ENCODE measurements at places on chromosomes 1 and 21.
A peak's percentile ranks its signal among the peaks of the same experiment; 100 is the strongest.

- peak; percentile 24 for DNase-seq
Measured at GRCh38 chr1:234135501-234135900, 231.0 kb downstream of the SLC35F3 start.

GRCh38 chr1:162856260-162856659 lies 4.7 kb downstream of the CCDC190 start:
- DNase-seq, result no peak

DNA sequence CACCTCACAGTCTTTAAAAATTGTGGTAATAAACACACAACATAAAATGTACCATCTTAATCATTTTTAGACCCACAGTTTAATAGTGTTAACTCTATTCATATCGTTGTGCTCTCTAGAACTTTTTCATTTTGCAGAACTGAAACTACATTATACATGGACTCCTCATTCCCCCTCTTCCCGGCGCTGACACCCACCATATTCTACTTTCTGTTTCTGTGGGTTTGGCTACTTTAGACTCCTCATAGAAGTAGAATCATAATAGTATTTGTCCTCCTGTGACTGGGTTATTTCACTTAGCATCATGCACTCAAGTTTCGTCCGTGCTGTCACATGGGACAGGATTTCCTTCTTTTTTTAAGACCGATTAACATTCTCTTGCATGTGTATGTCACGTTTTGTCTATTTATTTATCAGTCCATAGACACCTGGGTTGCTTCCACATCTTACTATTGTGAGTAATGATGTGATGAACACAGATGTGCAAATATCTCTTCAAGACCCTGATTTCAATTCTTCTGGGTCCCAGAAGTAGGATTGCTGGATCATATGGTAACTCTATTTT lies 62.9 kb upstream of the TMPRSS2 start:
- DNase-seq, result no peak

- DNase-seq, result no peak
Measured at GRCh38 chr1:8396786-8397406, 79.0 kb downstream of the SLC45A1 start.

- peak; percentile 90 for DNase-seq
Measured at GRCh38 chr1:205918955-205919746, 24.1 kb downstream of the SLC26A9 start.

GRCh38 chr21:16037421-16037955 lies 307.7 kb downstream of the USP25 start:
- DNase-seq, result no peak

GRCh38 chr21:38325216-38325615 lies 68.4 kb downstream of the KCNJ15 start:
- no peak for DNase-seq

GRCh38 chr1:38613996-38614395 lies 245.6 kb downstream of the RRAGC start:
- no peak for DNase-seq

GRCh38 chr1:54850069-54850730 lies 36.8 kb downstream of the DHCR24 start:
- no peak for DNase-seq

GRCh38 chr1:88266051-88266450 lies 418.0 kb upstream of the PKN2 start:
- no peak for DNase-seq

DNA sequence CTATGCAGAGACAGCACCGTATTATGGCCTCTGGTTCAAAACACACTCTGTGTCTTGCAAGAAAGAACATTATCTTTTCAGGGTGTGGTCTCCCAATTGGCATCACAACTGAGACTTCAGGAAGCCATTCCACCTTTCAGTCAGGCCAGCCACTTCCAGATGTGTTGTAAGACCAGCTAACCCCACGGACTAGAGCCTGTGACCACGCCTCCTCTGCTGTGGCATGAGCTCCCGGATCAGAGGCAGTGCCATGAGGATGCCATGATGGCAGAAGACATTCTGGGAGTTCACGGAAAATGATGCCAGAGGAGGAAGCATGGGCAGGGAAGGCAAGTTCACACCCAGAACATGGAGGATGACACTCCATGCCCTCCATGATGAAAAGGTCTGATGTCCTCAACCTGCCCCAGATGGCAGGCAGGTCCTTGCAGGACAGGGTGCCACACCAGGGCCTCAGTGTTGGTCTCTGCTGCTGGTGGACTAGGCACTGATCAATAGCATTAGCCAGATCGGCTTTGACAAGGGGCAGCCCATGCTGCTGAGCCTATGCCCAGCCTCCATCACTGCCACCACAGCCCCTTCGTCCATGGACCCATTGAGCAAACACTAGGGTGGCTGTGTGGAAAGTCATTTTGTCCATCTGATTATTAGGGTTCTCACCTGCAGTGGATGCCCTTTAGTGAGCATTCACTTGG lies 341.6 kb downstream of the MATN1 start:
- no peak for DNase-seq

DNA sequence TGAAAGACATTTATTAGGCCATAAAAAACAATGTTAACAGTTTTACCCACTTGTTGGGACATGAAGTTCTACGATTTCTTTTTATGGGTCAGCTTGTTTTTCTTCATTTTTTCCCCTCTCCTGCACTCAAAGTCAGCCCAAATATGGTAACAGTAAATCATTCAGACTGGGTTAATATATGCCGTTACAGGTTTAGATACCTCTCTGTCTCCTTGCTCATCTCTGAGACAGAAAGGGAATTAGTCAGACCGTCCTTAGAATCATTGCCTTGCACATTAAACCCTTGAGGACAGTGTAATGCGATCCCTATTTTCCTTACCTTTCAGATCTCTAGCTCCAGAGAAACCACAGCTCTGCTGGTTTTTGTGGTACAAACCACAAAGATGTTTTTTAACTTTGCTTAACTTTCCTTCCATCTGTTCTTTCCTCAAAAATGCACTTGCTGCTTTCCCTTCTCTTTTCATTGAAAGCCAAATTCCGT lies 613.3 kb downstream of the PLPP3 start:
- no peak for DNase-seq

DNA sequence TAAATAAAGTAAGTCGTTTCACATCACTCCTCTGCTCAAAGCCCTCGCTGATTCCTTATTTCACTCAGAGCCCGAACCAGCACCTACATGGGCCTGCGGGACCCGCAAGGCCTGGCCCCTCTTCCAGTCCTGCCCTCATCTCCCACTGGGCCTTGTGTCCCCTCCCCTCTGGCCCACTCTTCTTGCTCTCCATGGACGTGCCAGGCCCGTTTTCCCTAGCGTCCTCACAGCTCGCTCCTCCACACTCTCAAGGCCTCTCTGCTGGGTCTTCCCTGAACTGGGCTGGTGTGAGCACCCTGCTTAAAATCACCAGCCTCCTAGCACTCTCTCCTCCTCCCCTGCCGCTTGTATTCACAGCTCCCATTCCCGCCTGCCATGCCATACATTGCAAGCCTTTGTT lies 237.9 kb downstream of the FOXD2 start:
- no peak for DNase-seq

Data from DMS53 (cell line).